Hematopoietic multipotent progenitor cell treated with erythropoietin and hydrocortisone succinate and interleukin-3 and kit ligand, for 15 days (in vitro differentiated cells): ENCODE measurements at places on chromosomes 2 and 18.

- no peak for DNase-seq
These were observed 5.1 kb downstream of the FER1L5 start for GRCh38 chr2:96647681-96648080.

DNA sequence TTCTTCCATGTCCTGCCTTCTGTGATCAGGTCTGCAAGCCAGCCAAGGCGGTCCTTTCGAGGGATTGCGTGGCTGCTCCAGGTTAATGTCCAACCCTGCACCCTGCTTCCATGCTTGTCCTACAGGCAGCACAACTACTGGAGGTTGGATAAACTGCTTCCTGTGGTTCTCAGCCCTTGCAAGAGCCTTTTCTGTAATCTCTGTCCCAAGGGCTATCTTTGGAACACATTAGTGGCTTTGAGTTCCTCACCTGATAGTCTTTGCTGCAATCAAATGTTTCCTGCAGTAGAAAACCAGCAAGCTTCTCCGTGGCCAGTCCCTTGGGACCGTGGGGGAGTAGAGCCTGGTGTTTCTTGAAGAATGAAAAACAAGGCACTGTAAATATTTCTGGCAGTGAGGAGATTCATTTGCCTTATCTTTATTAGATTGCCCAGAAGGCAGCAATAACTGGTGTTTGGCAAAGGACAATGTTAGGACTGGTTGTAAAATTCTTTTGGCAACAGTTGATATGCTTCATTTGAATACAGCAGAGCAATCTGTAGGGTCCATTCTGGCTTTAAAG is 214.4 kb downstream of the FHOD3 start:
- DNase-seq, result no peak

GRCh38 chr18:12048010-12048826 is 45.4 kb upstream of the ANKRD62 start:
- DNase-seq, result no peak

DNA sequence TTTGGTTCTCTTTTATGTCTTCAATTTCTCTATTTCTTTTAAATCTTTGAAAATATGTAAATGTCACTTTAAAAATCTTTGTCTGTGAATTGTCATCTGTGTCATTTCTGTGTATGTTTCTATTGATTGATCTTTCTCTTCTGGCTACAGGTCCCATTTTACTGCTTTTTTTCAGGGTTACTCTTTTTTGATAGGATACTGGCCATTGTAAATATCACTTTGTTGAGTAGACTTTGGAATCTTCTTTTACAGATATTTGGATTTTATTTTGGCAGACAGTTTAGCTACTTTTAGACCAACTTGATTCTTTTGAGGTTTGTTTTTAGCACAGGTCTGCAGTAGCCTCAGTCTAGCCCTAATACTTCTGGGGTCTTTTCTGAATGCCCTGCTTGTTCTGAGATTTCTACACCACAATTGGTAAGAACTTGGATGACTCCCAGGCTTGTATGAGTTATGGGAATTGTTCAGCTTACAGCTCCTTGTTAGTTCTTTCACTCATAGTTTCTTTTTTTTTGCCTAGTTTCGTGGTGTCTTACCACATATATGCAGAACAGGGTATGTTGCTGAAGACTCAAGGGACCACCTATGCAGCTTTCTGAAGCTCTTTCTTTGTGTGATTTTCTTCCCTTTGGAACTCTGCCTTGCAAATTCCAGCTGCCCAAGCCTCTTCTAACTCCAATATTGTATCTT is 122.2 kb downstream of the QPCT start:
- no peak for DNase-seq

DNA sequence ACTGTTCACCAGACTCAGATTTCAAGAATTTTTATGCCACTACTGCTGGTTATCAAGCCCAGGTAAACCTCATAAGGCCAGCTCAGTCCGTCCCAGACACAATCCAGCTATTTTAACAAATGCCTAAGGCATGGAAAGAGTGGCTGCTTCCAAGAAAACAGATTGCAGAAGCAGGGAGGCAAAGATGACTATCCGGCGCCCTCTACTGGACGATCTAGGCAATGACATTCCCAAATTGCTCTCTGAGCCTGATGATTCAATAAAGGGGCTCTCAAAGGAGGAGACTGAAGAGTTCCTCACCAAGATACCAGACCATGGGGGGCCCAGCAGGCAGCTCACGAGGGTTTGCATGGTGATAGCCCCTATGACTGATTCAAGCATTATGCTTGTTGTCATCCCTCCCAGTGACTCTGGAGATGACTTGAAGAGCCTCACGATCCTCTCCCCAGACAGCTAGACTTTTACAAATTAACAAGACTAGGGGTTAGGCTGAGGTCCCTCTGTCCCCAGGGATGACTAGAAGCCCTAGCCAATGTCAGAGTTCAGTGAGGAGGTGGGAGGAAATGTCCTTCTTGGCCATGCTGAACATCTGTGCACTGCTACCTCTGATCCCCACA is 25.0 kb downstream of the SERPINB8 start:
- DNase-seq, result peak; percentile 34

DNA sequence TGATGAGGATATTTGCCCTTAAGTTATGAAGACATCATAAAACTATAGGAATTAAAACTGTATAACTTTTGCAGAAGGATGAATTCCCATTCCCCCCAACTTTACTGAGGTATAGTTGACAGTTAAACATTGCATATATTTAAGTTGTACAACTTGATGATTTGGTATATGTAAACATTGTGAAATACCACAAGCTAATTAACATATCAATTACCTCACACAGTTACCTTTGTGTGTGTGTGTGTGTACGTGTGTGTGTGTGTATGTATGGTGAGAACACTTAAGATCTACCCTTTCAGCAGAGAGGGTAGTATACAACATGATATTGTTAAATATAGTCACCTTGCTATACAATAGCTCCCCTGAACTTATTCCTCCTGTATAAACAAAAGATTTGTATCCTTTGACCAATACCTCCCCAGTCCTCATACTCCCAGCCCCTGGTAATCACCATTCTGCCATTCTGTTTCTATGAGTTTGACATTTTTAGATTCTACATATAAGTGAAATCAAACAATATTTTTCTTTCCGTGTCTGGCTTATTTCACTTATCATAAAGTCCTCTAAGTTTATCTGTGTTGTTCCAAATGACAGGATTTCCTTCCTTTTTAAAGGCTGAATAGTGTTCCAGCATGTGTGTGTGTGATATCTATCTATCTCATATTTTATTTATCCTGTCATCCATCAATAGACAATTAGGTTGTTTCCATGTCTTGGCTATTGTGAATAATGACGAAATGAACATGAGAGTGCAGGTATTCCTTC is 48.2 kb upstream of the FAM136A start:
- DNase-seq, result no peak

DNA sequence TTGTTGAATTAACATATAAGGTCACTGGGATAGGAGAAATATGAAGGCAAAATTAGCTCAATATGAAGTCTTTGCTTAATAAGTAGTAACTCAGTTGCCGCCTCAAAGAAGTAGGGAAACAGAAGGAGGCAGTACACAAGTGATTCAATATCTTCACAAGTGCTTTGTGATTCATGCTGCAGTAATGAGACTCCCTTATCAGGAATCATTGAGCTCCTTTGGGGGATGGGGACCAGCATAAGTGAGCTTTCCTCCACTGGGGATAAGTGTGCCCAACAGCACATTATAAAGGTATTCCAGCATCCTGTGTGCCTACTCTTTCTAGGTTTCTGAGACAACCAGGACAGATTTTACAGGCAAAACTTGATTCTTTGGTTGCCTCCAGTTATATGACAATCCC is 323.4 kb upstream of the UBE2E3 start:
- DNase-seq, result no peak

DNA sequence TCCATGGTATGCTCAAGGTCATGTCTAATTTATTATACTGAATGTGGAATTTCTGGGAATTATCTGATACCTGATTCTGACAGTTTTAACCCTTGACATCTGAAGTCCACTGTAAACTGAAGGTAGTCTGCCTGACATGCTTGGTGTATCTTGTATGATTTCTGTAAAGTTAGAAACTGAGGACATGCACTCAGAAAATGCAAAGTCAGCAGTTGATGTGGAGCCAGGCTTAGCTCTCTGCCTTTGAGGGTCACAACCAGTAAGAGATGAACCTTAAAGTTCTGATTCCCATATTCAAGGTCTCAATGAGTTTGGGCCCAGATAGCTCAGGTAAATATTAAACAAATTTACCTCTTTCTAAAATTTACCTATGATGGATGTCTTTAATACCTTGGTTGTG is 12.3 kb upstream of the CTLA4 start:
- no peak for DNase-seq

- no peak for DNase-seq
These were observed 833.2 kb upstream of the CHAC2 start for GRCh38 chr2:52934323-52934898.
